ENCODE measurements at places on chromosomes 13 and 19.
A peak's percentile ranks its signal among the peaks of the same experiment; 100 is the strongest.

- DNase-seq, result peak; percentile 31
Observed at GRCh38 chr13:112451512-112452379, 75.6 kb downstream of the SPACA7 start.

GRCh38 chr13:29474991-29475390, 120.5 kb downstream of the SLC7A1 start:
- DNase-seq, result no peak

DNA sequence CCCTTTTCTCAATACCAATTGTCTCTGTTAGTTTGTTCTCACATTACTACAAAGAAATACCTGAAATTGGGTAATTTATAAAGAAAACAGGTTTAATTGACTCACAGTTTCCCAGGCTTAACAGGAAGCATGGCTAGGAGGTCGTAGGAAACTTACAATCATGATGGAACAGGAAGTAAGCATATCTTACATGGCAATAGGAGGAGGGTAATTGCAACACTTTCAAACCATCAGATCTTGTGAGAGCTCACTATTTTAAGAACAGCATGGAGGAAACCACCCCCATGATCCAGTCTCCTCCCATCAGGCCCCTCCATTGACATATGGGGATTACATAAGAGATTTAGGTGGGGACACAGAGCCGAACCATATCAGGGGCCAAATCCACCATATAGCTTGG, 1210.1 kb upstream of the SPRY2 start:
- DNase-seq, result no peak

DNA sequence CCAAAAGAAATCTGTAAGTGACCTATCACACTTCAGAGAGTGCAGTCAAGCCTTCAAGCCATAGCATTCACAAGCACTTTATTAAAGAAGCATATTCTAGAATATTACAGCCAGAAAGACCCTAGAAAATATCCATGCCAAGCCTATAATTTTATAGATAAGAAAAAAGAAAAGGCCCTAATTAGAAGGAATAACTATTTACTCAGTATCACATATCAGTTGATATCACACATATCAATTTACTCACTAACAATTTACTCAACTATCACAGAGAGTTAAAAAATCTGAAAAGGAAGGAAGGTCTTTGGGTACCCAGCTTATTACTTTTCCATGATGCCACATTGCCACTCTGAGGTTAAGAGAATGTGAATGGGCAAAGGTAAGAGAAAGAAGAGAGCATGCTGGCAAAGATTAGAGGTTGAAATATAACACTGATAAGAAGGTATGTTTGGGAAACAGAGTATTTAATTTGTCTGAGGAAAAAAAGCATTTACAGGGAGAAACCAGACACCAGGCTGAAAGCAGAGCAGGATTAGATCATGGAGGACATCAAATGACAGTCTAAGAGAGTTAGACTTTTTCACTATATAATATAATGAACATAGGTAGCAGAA, 186.2 kb downstream of the VWA8 start:
- DNase-seq, result no peak

DNA sequence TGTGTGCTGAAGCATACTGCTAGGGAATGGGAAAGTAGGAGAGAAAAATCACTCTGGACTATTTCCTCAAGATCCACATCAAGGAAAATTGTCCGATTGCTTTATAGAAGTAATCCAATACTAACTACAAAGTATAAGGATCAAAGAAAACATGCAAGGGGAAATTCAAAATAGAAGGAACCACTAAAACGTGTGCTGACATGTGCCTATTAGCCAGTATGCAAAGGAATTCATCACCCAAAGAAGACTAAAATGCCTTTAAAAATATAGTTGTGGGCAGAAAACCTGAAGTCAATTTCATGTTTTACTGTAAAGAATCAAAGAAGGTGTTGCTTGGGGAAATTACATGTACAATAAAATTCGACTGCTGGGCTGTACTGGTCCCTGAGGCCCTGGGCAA, 14.3 kb downstream of the DLEU7 start:
- no peak for DNase-seq

DNA sequence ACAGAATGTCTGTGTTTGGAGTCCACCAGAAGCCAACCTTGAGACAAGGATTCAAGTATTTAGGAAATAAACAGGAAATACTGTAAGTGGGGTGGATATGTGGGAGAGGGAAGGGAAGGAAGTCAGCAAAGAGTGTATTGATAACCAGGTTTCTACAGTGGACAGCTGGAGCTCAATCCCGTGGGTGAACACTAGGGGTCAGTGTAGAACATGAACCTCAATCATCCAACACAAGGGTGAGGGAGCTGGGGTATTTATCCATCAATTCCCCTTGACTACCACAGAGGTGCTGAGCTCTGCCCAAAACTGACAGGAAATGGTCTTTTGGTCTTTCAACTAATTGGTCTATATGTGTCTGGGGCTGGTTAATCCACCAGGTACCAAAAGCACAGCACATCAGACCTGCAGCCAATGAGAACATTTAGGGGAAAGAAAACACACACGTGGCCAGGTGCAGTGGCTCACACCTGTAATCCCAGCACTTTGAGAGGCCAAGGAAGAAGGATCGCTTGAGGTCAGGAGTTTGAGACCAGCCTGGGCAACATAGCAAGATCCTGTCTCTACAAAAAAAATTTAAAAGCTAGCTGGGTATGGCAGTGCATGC, 5.6 kb upstream of the SYDE1 start:
- no peak for DNase-seq

DNA sequence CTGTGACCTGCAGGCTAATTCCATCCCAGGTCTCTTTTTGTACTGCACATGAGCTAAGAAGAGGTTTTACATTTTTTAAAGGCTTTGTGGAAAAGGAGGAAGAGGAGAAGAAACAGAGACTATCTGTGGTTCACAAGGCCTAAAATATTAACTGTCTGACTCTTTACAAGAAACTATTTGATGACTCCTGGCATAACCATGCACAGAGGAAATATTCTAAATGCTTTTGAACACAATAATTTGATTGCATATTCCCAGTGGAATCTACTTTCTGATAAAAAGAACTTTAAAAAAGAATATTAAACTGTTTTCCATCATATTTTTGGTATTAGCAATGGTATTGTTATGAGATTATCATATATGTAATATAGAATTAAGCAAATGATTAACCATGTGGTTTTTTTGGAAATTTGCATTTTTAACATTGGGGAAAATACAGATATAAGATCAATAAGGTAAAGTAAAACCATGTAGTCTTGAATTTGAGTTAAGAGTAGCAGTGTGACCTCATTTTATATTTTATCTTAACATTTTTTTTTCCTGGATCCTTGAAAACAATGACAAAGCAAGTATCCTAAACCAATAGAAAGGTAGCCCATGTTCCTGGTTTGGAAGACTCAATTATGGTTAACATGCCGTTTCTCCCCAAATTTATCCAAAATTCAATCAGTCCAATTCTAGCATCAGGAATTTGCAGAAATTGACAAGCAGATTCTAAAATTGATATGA, 251.0 kb downstream of the UQCRFS1 start:
- no peak for DNase-seq

DNA sequence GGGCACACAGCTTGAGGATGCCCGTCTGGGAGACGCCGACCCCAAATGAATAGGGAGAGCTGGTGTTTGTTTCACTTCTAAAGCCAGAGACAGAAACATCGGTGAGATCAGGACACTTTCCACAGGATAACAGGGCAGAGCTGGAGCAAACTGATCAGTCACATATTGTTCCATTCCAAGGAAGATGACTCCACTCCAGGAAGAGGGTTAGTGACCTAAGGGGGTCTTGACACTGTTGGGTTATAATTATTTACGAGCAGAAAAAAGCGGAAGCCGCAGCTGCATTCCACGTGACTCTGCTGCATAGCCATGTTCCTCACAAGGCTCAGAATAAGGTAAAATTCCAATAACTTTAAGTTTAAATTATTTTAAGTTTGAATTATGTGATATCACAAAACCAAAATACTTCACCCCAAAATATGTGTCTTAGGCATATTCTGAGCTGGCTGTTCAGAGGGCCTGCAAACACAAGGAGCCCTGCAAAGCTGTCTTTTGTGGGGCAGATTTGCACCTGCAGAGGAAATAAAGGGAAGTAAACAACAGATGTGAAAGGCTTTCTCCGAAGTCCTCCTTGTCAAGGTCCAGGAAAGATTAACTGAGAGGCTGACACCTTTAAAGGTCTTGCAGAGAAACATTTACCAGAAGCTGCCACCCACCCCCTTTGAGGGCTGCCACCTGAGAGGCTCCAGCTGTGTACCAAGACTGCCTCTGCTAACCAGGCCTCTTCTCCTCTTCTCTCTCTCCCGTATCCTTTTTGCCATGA, 819.2 kb downstream of the UQCRFS1 start:
- no peak for DNase-seq

GRCh38 chr13:38566023-38566422, 120.9 kb upstream of the FREM2 start:
- DNase-seq, result no peak

DNA sequence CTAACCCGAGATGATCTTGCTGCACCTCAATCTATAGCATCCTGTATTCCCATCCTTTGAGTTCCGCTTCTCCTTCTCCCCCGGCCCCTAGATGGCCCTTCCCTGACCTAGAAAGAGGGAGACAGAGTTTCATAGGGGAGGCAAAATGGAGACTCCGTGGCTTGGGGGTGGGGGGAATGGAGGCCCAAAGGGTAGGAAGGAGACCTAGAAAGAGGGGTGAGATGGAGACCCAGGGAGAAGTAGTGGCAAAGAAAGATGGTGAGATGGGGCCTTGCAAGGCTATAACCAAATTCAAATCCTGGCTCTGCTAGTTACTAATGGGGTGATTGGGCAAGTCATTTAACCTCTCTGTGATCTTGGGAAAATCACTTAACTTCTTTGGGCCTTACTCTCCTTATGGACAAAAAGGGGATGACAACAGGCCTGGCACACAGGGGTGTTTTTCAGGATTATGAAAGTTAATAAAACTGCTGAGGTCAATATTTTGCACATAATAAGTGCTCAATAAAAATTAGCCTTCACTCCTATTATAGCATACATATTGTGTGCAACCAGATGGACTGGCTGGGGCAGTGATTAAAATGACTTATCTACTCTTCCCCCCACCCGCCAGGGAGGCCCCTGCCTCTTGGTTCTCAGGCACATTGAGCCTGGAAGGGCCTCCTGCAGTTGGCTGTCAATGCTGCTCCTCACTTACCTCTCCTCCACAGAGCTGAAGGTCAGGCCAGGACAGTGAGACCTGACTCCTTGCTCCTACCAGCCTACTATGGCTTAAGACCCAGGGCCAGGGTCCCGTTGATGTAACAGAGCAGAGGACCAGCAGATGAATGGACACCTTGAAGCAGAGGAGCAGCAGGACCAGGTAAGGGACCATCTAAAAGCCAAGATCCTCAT, 633 bp downstream of the SPHK2 start:
- DNase-seq, result no peak
